ENCODE measurements at places on chromosomes 13 and 19.

DNA sequence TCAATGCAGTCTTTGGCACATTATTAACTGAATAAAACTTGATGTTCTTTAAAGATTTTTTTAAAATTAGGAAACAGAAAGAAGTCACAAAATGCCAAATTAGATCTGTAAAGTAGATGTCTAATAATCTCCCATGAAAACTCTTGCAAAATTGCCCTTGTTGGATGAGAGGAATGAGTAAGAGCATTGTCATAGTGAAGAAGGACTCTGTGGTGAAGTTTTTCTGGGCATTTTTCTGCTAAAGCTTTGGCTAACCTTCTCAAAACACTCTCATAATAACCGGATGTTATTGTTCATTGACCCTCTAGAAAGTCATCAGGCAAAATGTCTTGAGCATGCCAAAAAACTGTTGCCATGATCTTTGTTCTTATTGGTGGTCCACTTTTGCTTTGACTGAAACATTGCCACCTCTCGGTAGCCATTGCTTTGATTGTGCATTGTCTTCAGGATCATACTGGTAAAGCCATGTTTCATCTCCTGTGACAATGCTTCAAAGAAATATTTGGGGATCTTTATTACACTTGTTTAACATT, 549.3 kb downstream of the LIG4 start:
- DNase-seq = no peak

GRCh38 chr19:51368366-51369282, at the start of gene CLDND2:
CLDND2 (minus strand) TSS chr19:51369003; CDS start chr19:51368577, 426 bp downstream.
- DNase-seq = no peak

GRCh38 chr19:43467730-43468129, 2.3 kb upstream of the LYPD3 start:
- no peak for DNase-seq

DNA sequence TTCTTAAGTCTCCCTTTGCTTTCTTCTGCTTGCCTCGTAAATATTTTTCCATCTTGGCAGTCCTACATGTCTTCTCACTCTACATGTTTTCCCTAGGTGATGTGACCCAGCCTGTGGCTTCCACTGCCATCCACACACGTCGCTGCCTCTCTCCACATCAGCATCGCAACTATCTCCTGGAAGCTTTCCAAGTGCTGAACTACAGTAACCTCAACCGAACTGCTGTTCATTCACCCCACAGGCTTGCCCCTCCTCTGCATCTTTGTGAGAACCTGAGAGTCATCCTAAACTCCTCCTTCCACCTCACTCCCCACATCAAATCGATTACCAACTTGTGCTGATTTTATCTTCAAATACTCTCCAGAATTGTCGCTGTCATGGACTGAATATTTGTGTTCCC, 41.2 kb upstream of the USPL1 start:
- DNase-seq = no peak

- no peak for DNase-seq
Observed at GRCh38 chr19:49441210-49441959, at the start of gene SLC17A7. SLC17A7 (minus strand) TSS chr19:49441527; CDS start chr19:49441379, 148 bp downstream.

- DNase-seq = no peak
Observed at GRCh38 chr19:10797078-10797477, 38.9 kb downstream of the TMED1 start.

GRCh38 chr13:29573190-29573589, 22.3 kb downstream of the SLC7A1 start:
- no peak for DNase-seq

DNA sequence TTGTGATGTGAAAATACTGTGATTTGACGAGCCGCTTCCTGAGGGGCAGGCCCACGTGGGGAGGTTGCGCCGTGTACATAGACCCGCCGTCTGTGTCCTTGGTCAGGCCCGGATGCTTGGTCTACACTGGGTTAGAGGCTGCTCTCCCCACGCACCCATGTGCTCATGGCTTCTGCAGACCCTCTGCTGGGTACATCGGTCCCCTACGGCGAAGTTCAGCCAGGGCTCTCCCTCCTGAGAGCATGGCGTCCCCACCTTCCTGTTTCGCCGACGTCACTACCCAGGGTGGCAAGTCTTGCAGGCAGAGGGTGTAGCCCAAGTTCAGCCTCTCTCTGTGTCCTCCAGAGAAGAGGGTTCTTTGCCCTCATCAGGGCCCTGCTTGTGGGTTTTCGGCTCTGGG, 11.0 kb downstream of the COMP start:
- DNase-seq = no peak

GRCh38 chr13:21929400-21929799, 258.5 kb downstream of the FGF9 start:
- DNase-seq = no peak

GRCh38 chr13:70809588-70809987, 701.3 kb upstream of the KLHL1 start:
- no peak for DNase-seq

DNA sequence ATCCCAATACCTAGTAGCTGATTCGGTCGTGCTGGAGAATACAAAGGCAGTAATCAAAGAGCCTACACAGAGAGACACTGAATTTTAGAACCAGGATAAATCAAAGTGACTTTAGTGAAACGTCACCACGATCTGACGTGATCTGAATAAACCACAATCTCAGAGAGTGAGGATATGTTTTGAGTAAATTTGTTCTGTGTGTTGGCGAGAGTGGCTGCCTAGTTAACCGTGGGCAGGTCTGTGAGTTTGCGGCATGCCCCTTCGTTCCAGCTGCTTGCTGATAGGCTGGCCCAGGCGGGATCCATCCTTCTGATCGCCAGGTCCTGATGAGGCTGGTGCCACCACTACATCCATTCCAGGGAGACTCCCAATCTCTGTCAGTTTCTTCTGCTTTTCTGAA, 40.4 kb downstream of the LRCH1 start:
- DNase-seq = no peak

- no peak for DNase-seq
Observed at GRCh38 chr19:13097463-13098258, 5.0 kb downstream of the LYL1 start.

GRCh38 chr13:110699148-110700145, 6.5 kb downstream of the CARS2 start:
- DNase-seq = no peak

- no peak for DNase-seq
Observed at GRCh38 chr13:77832339-77833100, 86.1 kb downstream of the EDNRB start.

GRCh38 chr19:18442941-18443340, 5.0 kb upstream of the ISYNA1 start:
- DNase-seq = no peak

DNA sequence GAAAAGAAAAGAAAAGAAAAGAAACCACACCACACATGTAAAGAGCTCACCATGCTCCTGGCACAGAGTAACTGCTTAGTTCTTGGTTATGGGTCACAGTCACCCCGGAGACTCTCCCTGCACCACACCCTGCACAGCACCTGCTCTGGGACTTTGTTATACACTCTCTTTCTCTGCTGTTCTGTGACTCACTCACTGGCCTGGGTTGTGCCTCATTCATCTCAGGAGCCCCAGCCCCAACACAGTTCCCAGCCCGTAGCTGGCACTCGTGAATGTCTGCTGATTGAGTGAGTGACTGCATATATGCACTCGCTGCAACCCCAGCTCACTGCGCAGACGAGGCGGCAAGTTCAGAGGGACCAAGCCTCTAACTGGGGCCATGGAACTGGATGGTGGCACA, 22.9 kb upstream of the ZNF507 start:
- DNase-seq = no peak

DNA sequence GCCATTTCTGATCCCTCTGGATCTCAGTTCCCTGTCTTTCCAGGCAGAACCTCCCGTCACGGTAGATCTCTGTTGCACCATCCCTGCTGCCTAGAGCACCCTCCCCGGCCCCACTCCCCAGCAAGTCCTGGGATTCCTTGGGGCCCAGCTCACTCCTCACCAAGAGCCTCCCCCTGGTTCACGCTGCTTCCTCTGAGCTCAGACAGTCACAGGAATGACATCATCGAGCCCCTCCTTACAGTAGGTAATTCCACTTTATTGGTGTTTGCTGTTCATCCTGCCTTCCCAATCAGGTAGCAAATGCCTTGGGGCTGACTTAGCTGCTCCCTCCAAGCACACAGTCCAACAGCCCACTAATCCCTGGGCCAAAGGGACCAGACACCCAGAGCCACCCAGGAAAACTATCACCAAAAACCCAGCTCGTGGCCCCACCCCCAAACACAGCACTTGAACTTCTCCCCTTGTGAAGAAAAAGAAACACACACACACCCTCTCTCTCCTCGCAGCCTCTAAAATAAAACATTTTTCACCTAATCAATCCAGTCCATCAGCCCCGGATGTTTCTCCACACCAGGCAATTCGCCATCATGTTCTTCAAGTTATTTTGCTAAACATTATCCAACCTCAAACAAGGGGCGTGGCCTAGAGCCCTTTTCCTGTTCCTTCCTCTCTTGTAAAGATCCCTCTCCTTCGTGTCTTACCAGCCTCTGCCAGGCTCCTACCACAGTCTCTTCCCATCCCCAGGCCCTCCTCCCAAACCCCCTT, 2.5 kb downstream of the NAPA start:
- DNase-seq = no peak

DNA sequence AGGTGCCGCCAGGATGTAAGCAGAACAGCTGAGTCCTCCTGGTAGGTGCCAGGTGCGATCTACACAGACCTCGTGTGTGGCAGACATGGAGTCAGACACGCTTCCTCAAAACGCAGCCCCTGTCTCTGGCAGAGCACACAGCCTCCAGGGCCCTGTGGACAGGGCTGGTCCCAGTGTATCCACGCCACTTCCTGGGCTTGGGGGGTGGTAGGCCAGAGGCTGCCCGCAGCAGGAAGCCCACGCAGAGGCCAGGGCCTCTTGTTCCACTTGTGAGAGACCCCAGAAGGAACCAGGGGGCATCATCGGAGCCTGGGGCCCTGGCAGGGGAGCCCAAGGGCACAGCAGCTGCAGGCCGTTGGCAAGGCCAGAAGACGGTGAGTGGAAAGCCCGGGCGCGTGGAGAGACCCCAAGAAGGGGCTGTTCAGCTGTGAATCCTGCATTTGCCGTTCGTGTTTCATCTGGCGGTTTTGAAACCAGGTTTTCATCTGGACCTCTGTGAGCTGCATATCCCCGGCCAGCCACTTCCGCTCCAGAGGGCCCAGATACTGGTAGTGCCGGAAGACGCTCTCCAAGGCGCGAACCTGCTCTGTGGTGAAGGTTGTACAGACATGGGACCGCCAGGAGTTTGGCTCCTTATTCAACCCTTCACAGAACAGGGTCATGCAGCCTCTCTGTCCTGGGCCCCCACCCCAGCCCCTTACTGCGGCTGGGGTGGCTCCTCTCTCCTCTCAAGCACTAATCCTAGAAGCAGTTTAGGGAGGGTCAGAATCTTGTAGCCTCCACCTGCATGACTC, 25.1 kb upstream of the SLITRK1 start:
- no peak for DNase-seq

DNA sequence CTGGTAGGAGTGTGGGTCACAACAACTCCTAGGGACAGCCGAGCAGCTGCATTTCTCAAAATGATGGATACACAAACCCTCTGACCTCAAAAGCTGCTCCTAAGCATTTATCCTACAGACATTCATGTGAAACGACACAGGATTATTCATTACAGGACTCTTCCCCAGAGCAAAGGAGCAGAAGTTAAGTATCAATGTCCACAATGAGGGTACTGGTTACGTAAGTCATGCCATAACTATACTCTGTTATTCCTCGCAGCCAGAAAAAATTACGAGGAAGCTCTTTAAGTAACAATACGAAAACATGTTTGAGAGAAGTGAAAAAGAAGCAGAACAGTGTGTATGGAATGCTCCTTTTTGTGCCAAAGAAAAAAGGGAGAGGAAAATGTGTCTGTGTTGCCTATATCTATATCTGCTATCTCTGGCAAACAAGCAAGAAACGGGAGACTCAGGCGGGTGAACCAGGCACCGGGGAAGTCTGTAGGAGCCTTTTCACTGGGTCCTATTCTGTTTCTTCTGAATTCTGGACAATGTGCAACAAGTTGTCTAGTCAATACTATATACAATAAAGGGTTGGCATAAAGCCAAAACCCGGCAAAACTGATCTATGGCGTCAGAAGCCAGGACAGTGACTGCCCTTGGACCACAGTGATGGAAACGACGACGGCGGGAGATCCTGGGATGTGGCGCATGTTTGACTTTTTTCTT, 1.3 kb downstream of the ISOC2 start:
- no peak for DNase-seq

DNA sequence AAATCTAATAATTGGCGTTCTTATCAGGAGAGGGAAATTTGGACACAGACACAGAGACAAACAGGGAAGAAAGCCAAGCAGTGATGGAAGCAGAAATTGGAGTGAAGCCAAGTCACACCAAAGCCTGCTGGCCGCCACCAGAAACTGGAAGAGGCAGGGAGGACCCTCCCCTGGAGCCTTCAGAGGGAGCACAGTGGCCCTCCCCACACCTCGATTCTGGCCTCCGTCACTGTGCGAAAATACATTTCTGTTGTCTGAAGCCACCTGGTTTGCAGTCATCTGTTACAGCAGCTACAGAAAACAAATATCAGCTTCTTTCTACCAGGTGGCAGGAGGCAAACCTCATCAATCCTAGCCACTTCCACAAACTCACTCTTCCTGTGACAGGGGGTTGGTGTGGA, 8.3 kb upstream of the TLE6 start:
- no peak for DNase-seq

DNA sequence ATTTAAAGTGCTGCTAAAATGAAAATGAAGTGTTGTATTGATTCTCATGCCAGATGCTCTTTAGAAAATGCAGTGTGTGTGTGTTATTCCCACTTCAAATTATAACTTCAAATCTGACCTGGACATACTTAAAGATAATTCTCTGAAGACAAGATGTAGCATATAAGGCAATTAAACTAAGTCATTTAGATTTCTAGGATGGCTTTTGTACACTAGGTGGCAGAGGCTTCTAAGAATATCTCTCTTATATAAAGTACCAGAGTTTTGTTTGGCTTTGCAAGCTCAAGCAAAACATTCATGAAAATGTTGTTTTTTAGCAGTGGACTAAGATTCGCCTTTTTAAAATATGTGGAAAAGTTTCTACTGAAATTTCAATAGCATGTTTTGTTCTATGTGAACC, 407.2 kb downstream of the GPC5 start:
- no peak for DNase-seq

GRCh38 chr19:49301866-49302252, 23.1 kb downstream of the SLC6A16 start:
- DNase-seq = no peak

DNA sequence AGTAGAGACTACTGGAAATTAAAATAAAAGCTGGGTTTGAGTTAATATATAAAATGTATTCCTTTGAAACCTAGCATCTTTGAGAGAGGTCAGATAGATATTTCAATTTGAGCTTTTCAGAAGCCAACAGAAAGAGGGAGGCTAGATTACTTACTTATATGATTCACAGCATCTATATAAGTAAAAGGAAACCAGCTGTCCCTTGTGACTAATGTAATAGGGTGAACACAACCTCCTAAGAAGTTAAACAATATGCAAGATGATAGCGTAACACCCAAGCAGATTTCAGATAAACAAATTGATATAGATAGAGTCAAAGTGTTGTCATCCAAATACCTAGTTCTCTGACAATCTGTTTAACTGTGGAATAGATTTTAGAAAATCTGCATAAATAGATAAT, 393.5 kb upstream of the GPC6 start:
- DNase-seq = no peak

GRCh38 chr13:47672245-47673008, 328.6 kb downstream of the SUCLA2 start:
- DNase-seq = no peak

Measured in mesothelial cell of epicardium (in vitro differentiated cells).